ENCODE measurements at places on chromosomes 12 and 14. TPM values are rescaled to one million over a fixed set of nuclear protein-coding genes. Genes with fewer than 3 reads are reported as not detected.

DNA sequence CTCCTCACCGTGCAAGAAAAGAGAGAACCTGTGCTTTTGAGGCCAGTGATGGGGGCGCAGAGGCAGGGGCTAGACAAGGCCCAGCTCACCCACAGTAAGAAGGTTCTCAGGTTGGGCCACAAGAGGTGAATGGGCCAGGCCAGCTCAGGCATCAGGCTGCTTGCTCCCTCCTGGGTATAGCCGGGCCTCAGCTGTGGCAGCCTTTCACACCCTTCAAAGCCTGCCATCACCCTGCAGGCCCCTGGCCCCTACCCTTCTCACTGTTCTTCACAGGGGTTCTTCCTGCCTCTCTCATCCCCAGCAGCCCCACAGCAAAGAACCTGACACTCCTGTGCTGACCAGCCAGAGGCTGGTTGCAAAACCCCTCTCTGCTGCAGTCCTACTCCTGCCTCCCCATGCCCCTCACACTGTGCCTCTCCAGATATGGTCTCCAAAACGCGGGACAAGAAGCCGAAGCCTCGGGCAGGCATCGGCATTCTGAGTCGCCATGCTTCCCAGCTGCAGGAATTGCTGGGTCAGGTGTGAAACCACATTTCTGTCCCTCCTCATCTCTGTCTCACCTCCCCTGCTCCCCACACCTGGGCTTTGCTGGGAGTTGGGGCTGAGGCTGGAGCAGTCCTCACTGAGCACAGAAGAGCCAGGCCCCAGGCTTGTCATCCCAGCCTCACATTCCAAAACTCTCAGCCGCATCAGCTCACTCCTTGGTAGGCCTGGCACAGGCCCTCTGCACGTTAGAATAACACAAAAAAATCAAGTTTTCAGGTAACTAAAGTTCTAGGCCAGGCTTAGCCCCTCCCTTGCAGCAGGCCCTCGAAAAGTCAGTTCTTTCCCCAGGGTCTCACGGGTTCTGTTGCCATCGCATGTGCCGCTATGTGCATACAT is 6.9 kb upstream of the FAIM2 start:
- peak; percentile 27 for DNase-seq

ADCY4 gene
- 0.57 TPM for total RNA-seq

PIANP gene
- 0.37 TPM for total RNA-seq

- DNase-seq = no peak
Measured at GRCh38 chr12:40039598-40039997, 66.3 kb downstream of the SLC2A13 start.

CLEC12A gene
- total RNA-seq = not detected

- peak; percentile 21 for DNase-seq
Measured at GRCh38 chr12:75784591-75784990, 247.0 kb downstream of the PHLDA1 start.

SAMD4A gene
- total RNA-seq = 60.8 TPM

- DNase-seq = no peak
Measured at GRCh38 chr14:52391881-52392615, 77.9 kb downstream of the PTGER2 start.

DNA sequence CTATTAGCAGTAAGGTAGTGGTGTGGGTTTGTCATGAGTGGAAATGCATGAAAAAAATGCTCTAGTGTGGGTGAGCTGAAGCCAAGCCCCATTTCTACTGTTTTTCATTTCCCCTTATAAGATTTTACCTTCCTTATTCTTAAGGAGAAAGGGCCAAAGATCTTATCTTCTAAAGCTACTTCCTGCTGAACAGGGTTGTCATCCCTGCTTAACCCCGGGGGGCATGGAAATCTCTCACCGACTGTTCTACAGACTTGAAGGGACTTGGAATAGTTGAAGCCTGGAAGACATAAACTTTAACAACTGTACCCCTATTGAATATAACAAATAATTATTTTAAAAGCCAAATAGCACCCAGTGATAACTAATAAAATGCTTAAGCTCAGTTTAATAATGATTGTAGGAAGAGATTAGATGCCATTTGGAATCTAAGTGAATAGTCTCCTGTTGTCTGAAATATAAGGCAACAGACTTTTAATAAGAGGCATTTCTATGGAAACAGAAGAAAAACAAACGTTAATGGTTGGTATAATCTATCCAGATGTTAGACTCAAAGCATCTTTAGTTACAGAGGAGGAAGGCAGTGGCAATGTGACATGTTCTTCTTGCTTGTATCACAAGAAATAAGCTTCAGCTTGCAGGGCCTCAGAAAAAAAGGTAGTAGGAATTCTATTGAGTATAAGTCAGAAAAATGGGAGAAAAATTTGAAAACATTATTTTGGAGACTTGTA is 1.8 kb upstream of the GMFB start:
- DNase-seq = no peak

OASL gene
- 0.35 TPM for total RNA-seq

NRXN3 gene
- total RNA-seq = 15.9 TPM

GRCh38 chr12:6526766-6527525 is 7.4 kb upstream of the GAPDH start:
- DNase-seq = no peak

GRCh38 chr14:73764406-73765280 is 50.5 kb upstream of the PNMA1 start:
- no peak for DNase-seq

All from Caco-2 (cell line).